Prostate gland (tissue), 2 donors: ENCODE measurements at places on chromosomes 13 and 19. TPM values are rescaled to one million over a fixed set of nuclear protein-coding genes. Genes with fewer than 3 reads are reported as not detected.

SH2D3A gene
- total RNA-seq: 35.5 TPM

NEK3 gene
- 36.8 TPM for total RNA-seq

FAM83E gene
- 2.8 TPM for total RNA-seq

GPR12 gene
- total RNA-seq: 0.05 TPM

MRPL54 gene
- 69.7 TPM for total RNA-seq

F10 gene
- 48.0 TPM for total RNA-seq

DNA sequence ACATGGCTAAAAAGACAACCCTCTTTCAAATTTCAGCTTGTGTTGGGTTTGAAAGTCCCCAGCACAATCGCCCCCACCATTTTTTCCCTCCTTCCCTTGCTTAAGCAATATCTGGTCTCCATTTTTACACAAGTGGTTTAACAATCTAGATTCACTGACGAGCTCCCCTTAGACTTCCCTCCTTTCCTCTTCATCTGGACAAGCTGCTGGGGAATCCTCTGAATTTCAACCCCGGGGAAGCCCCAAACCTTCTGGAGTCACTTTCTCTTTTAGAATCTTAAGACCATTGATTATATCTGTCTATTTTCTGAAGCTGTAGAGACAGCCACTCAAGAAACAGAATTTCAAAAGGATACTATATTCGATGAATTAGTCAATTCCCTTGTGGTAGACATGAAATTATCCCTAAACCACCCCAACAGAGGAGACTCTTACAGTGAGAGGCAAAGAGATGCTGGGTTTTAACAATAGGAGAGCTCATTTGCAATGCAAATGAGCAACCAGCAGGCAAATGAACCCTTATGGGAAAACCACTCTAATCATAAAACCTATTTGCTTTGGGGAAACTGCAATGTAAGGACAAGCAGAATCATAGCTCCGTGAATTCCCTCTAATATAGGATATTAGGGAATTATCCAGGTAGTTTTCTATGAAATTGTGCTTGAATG is 78.9 kb downstream of the TEX26 start:
- no peaks in the 10 kb centered on the region for H3K4me1 ChIP-seq
- H3K4me3 ChIP-seq: no peak overlapping the region
- H3K27ac ChIP-seq: no peak overlapping the region
- no peak for DNase-seq

GRCh38 chr13:42615691-42616090 is 41.7 kb downstream of the TNFSF11 start:
- H3K27me3 ChIP-seq: no peaks in the 10 kb centered on the region
- H3K4me1 ChIP-seq: no peaks in the 10 kb centered on the region
- no peak overlapping the region for H3K4me3 ChIP-seq
- H3K36me3 ChIP-seq: no peaks in the 10 kb centered on the region

GRCh38 chr13:51328488-51328887 is 11.0 kb upstream of the SERPINE3 start:
- H3K36me3 ChIP-seq: no peaks in the 10 kb centered on the region
- DNase-seq: no peak
- no peak overlapping the region for H3K4me3 ChIP-seq
- no peak overlapping the region for H3K27ac ChIP-seq
- H3K27me3 ChIP-seq: no peaks in the 10 kb centered on the region

DNA sequence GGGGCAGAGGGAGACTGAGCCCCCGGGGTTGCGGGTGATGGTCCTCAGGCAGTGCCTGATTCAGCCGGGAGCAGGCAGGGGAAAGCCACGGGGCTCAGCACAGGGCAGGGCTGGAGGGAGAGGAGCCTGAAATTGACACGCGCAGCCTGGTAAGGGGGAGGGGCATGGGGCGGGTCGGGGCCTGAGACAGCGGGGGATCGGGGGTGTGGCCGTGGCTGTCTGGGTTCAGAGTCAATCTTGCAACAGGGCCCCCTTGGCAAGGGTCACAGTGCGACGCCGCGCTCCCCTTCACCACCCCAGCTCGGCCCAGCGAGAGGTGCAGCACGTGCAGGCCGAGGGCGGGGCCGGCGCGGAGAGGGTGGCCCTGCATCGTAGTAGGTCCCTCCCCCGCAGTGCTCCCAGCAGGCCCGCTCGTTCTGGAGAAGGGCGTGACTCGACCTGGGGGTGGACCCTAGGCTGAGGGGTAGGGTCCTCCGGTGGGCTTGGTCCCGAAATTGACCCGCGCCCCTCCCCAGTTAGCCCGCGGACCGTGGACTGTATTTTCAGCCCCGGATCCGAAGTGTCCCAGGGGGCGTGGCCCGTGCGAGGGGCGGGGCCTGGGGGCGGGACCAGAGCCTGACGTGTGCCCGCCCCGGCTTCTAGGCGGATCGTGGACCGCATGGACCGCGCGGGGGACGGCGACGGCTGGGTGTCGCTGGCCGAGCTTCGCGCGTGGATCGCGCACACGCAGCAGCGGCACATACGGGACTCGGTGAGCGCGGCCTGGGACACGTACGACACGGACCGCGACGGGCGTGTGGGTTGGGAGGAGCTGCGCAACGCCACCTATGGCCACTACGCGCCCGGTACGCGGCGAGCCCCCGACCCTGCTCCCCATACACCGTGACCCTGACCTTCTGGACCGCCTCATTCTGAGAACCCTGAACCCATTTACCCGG is 6.0 kb downstream of the RCN3 start:
- no peaks in the 10 kb centered on the region for H3K4me1 ChIP-seq
- no peaks in the 10 kb centered on the region for H3K27me3 ChIP-seq
- no peak overlapping the region for H3K27ac ChIP-seq
- no peaks in the 10 kb centered on the region for H3K36me3 ChIP-seq

DNA sequence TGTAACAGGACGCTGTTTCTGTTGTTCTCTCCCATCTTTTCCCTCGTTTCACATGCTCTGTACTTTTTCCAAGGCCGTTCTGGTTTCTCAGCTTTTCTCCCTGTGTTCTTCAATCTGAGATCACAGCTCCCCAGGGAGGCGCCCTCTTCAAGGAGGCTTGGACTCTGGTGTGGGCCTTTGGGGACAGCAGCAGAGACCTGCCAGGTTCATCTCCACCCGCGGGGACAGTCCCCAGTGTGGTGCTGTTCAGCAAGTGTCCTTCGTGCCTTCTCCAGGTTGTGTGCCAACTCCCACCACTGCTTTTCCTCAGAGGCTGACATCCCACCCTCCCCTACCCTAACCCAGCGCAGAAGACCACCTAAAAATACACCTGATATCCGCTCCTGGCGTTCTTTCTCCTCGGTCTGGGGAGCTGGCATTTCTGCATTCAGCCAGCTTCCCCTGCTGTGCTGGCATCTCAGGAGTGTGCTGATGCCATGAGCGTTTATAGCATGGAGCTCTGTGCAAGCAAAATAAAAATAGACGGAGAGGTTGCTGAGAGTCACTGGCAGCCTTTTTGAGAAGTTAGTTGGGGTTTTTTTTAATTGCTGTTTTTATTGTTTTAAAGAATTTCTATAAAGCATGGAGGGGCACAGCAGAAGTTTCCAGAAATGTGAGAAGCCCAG is 149.4 kb downstream of the STK24 start:
- H3K4me1 ChIP-seq: no peaks in the 10 kb centered on the region
- DNase-seq: no peak
- H3K27me3 ChIP-seq: no peaks in the 10 kb centered on the region
- no peaks in the 10 kb centered on the region for H3K36me3 ChIP-seq
- no peak overlapping the region for H3K27ac ChIP-seq

GRCh38 chr13:48131533-48131932 is 36.6 kb upstream of the MED4 start:
- H3K4me3 ChIP-seq: no peak overlapping the region
- H3K27ac ChIP-seq: no peak overlapping the region
- peaks cover 7% of the 10 kb centered on the region for H3K4me1 ChIP-seq
- no peaks in the 10 kb centered on the region for H3K36me3 ChIP-seq
- no peaks in the 10 kb centered on the region for H3K27me3 ChIP-seq

DNA sequence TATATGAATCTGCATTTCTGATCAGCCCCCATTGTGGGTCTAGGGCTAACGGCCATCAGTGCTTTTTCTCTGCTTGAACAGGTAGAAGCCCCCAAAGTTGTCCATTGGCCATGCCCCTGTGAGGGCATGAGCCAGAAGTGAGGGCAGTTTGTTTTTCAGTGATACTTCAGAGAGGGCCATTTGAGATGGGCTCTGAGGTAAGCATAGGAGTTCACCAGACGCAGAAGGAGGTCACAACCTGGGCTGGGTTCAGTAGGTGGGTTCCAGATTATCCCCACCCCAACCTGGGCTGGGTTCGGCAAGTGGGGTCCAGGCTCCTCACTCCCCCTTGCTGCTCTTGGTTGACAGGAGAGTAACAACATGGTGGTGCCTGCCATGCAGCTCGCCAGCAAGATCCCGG is 33.4 kb downstream of the MAU2 start:
- H3K36me3 ChIP-seq: peaks cover 35% of the 10 kb centered on the region
- H3K27ac ChIP-seq: no peak overlapping the region
- H3K4me3 ChIP-seq: no peak overlapping the region
- no peaks in the 10 kb centered on the region for H3K4me1 ChIP-seq
- no peaks in the 10 kb centered on the region for H3K27me3 ChIP-seq
- no peak for DNase-seq

- DNase-seq: no peak
- peak overlapping the region; percentile 72 for H3K27ac ChIP-seq
- H3K36me3 ChIP-seq: peaks cover 3% of the 10 kb centered on the region
- no peaks in the 10 kb centered on the region for H3K4me1 ChIP-seq
- H3K4me3 ChIP-seq: peak overlapping the region; percentile 66
- no peaks in the 10 kb centered on the region for H3K27me3 ChIP-seq
Observed at GRCh38 chr19:58229255-58229639, 533 bp downstream of the ZNF544 start.

GRCh38 chr19:39152066-39152465 is 26.5 kb downstream of the PAK4 start:
- no peak for DNase-seq
- no peaks in the 10 kb centered on the region for H3K27me3 ChIP-seq
- peaks cover 29% of the 10 kb centered on the region for H3K4me1 ChIP-seq
- no peaks in the 10 kb centered on the region for H3K36me3 ChIP-seq

- H3K4me1 ChIP-seq: no peaks in the 10 kb centered on the region
- H3K27ac ChIP-seq: no peak overlapping the region
- DNase-seq: no peak
- no peaks in the 10 kb centered on the region for H3K27me3 ChIP-seq
Observed at GRCh38 chr19:6489278-6490061, 7.9 kb upstream of the DENND1C start.

DNA sequence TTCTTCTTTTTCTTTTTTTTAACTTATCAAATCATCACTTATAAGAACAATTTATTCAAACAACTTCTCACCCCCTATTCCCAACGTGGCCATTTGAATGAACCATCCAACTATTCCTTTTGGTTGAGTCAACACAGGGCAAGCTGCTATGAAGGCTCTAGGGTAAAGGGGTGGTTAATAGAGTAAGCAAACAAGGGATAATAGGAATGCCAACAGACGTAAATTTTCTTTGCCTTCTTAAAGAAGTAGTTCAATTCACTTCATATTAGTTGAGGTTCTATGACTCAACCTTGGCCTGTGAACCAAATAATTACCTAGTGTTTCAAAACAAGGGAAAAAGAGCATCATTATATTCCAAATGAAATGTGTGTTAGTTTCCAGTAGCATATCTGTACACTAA is 1383.8 kb upstream of the SLC10A2 start:
- no peak overlapping the region for H3K27ac ChIP-seq
- no peaks in the 10 kb centered on the region for H3K27me3 ChIP-seq
- H3K36me3 ChIP-seq: no peaks in the 10 kb centered on the region
- no peaks in the 10 kb centered on the region for H3K4me1 ChIP-seq
- DNase-seq: no peak

DNA sequence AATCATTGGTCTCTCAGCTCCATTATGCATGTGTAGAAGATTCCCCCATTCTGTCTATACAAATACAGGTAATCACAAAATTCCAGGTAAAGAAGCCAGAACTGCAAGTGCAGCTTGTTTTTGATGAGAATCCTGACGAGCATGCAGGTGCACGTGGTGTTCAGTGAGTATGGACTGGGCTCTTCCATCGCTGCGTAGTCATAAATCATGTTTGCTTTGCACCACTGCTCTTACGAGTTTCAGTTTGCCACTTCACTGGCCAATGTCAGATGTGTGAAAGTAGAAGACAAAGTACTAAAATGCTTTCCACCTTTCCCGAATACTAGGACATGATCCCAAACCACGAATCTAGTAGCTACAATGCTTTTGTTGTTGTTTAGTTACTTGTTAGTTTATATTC is 390.7 kb downstream of the LIG4 start:
- H3K27ac ChIP-seq: no peak overlapping the region
- no peaks in the 10 kb centered on the region for H3K4me1 ChIP-seq
- no peak for DNase-seq
- no peak overlapping the region for H3K4me3 ChIP-seq
- H3K27me3 ChIP-seq: no peaks in the 10 kb centered on the region
- no peaks in the 10 kb centered on the region for H3K36me3 ChIP-seq

GRCh38 chr19:47124937-47125668 is 5.5 kb upstream of the SAE1 start:
- no peaks in the 10 kb centered on the region for H3K4me1 ChIP-seq
- no peak overlapping the region for H3K4me3 ChIP-seq
- H3K36me3 ChIP-seq: no peaks in the 10 kb centered on the region
- H3K27ac ChIP-seq: no peak overlapping the region

GRCh38 chr19:37914908-37915307 is 7.9 kb downstream of the SIPA1L3 start:
- H3K4me3 ChIP-seq: no peak overlapping the region
- H3K4me1 ChIP-seq: no peaks in the 10 kb centered on the region
- H3K27me3 ChIP-seq: no peaks in the 10 kb centered on the region
- H3K27ac ChIP-seq: no peak overlapping the region
- no peak for DNase-seq

GRCh38 chr13:113557013-113557412 is 27.5 kb upstream of the TFDP1 start:
- H3K27me3 ChIP-seq: no peaks in the 10 kb centered on the region
- H3K27ac ChIP-seq: no peak overlapping the region
- no peak for DNase-seq
- no peak overlapping the region for H3K4me3 ChIP-seq
- H3K36me3 ChIP-seq: no peaks in the 10 kb centered on the region

GRCh38 chr13:82962397-82962796 is 919.9 kb downstream of the SLITRK1 start:
- no peaks in the 10 kb centered on the region for H3K27me3 ChIP-seq
- peaks cover 2% of the 10 kb centered on the region for H3K4me1 ChIP-seq
- H3K27ac ChIP-seq: no peak overlapping the region
- H3K36me3 ChIP-seq: no peaks in the 10 kb centered on the region

DNA sequence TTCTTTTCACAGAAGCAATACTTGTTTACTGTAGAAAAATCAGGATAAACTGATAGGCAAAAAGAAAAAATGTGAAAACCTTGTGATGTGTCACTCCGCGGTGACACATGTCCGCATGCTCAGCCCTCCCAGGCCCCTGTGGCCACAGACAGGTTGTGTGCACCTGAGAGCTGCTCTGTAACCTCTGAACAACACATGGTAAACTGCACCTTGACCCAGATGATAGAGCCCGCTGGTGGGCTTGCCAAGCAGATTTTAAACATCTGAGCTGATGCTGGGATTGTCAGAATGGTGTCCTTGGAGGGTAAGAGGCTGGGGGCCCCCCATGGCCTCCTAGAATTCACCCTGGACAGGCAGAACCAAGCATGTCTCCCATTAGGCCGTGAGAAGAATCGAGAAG is 33.8 kb downstream of the DHRS12 start:
- peak overlapping the region; percentile 76 for H3K27ac ChIP-seq
- no peak overlapping the region for H3K4me3 ChIP-seq
- no peaks in the 10 kb centered on the region for H3K27me3 ChIP-seq
- no peaks in the 10 kb centered on the region for H3K36me3 ChIP-seq
- DNase-seq: no peak

GRCh38 chr19:795691-796581 is 1.3 kb upstream of the PTBP1 start:
- no peak for DNase-seq
- peak overlapping the region; percentile 88 for H3K27ac ChIP-seq
- H3K36me3 ChIP-seq: no peaks in the 10 kb centered on the region
- no peaks in the 10 kb centered on the region for H3K27me3 ChIP-seq
- H3K4me1 ChIP-seq: peaks cover 19% of the 10 kb centered on the region
- H3K4me3 ChIP-seq: peak overlapping the region; percentile 65
